ENCODE measurements at places on chromosomes 2 and 18.

GRCh38 chr2:124314084-124314483 is 289.0 kb downstream of the CNTNAP5 start:
- no peaks in the 10 kb centered on the region for H3K27me3 ChIP-seq
- no peaks in the 10 kb centered on the region for H3K4me1 ChIP-seq
- H3K27ac ChIP-seq = no peak overlapping the region
- DNase-seq = no peak

DNA sequence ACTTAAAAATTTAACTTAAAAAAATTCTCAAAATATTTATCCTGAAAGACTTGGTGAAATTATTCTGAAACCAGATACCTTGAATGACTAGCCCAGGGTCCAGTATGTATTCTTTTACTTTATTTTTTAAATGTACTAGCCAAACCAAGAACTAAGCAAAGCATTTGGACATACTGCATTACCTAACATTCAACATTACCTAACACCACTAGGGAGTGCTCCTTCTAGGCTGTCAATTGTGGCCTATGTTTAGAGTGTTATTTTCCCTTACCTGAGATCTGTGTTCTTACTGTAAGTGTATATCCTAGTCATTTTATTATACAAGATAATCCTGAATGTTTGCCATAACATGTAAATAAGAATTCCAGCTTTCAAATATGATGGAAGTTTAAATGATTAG is 496.6 kb downstream of the PTPRM start:
- no peaks in the 10 kb centered on the region for H3K27me3 ChIP-seq
- no peak overlapping the region for H3K27ac ChIP-seq
- no peaks in the 10 kb centered on the region for H3K36me3 ChIP-seq
- DNase-seq = no peak
- H3K4me3 ChIP-seq = no peak overlapping the region
- no peaks in the 10 kb centered on the region for H3K4me1 ChIP-seq

- DNase-seq = no peak
- H3K4me3 ChIP-seq = no peak overlapping the region
- H3K36me3 ChIP-seq = no peaks in the 10 kb centered on the region
- no peak overlapping the region for H3K27ac ChIP-seq
Measured at GRCh38 chr2:132515010-132515409, 98.4 kb downstream of the GPR39 start.

- no peak overlapping the region for H3K4me3 ChIP-seq
- H3K27me3 ChIP-seq = no peaks in the 10 kb centered on the region
- DNase-seq = no peak
- H3K4me1 ChIP-seq = peaks cover 11% of the 10 kb centered on the region
- H3K36me3 ChIP-seq = peaks cover 66% of the 10 kb centered on the region
- no peak overlapping the region for H3K27ac ChIP-seq
Measured at GRCh38 chr2:135066710-135067109, 14.6 kb downstream of the RAB3GAP1 start.

- H3K27me3 ChIP-seq = no peaks in the 10 kb centered on the region
- DNase-seq = no peak
- H3K36me3 ChIP-seq = no peaks in the 10 kb centered on the region
- H3K4me1 ChIP-seq = no peaks in the 10 kb centered on the region
- H3K27ac ChIP-seq = no peak overlapping the region
Measured at GRCh38 chr18:63604791-63605567, 17.8 kb downstream of the SERPINB13 start.

All from activated naive CD4-positive, alpha-beta T cell treated with anti-CD3 and anti-CD28 coated beads, Interleukin-2, amount 10 ng/mL, durations not matched to agents 7 days and 5 days (primary cell).